ENCODE measurements at places on chromosomes 2 and 18.

DNA sequence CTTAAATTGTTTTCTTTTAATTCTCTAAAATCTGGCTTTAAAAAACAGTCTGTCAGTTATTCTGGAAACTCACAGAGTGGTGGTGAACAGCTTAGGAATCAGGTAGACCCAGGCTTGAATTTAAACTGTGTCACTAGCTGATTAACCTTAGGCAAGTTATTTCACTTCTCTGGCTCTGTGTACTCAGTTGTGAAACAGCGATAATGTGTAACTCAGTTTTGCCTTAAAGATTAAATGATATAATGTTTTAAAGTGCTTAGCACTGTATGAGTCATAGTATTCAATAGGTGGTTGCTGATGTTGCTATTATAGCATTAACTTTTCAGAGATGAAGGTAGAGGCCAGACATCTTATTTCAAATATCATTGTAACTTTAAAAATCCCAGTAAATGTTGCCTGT, 40.7 kb downstream of the PKP4 start:
- DNase-seq: no peak

DNA sequence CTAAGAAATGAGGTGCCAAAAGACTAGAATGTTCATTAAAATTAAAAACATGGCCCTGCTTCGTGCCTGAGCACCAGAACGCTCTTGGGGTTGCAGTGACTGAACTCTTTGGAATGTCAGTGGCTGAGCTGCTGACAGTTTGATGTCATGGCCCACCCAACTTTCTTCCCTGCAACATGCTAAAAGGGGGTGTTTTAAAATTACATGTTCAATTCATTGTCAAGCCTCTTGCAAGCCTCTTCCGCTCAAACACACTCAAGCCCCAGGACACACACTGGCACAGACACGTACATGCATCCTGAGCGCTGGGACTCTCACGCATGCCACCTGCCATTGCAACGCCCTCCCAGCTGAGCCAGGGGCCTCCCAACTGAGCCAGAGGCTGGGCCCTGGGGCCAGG, 12.6 kb downstream of the RUFY4 start:
- no peak for DNase-seq

- no peak for DNase-seq
These were observed 104.5 kb downstream of the GPD2 start for GRCh38 chr2:156540706-156541105.

GRCh38 chr18:73009691-73010090, 141.9 kb upstream of the NETO1 start:
- DNase-seq: no peak

- no peak for DNase-seq
These were observed 42.5 kb downstream of the INHBB start for GRCh38 chr2:120388222-120389035.

DNA sequence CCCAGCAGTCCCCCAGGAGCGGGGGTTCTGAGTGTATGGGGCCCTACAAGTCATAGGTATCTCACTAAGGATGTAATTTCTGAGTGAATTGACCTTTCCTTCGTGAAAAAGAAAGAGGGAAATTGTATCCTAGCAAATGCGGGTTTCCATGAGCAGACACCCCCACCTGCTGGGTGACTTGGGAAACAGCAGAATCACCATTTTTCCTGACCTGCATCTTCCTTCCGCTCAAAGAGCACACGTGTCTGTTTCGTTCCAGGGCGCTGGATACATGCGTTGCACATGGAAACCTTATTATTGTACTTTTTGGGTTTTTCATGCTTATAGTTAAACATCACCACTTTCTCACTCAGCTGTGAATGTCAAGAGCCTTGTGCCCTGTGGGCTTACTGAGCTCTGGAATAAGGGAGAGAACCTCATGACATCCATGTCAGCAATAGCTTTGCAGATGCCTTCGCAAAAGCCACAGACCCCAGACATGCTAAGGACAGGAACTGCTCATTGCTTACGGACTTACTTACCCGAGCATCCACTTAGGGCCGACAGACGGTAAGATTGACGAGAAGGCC, 132.8 kb downstream of the TPO start:
- peak; percentile 49 for DNase-seq

GRCh38 chr2:19120941-19121750, 237.3 kb downstream of the OSR1 start:
- DNase-seq: no peak

DNA sequence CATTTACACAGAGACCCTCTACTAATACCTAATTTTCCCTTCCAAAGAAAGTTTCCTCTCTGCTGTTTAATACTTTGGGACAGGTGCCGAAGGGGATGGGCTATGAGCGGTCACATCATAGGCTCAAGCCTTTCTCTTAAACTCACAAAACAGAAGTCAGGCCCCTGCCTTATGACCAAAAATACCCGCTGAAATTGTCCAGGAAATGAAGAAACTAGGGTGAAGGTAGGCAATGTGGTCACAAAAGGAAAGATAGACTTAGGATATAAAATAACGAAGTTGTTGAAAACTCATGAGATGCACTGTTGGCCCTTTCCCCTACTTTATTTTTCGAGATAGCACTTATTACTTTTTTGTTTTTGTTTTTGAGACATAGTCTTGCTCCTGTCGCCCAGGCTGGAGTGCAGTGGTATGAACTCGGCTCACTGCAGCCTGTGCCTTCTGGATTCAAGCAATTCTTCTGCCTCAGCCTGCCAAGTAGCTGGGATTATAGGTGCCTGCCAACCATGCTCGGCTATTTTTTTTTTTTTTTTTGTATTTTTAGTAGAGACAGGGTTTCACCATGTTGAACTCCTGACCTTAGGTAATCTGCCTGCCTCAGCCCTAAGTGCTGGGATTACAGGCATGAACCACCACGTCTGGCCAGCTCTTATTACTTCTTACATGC, 16.3 kb downstream of the SLC8A1 start:
- no peak for DNase-seq

- DNase-seq: no peak
These were observed 48.2 kb downstream of the CABYR start for GRCh38 chr18:24187049-24187448.

DNA sequence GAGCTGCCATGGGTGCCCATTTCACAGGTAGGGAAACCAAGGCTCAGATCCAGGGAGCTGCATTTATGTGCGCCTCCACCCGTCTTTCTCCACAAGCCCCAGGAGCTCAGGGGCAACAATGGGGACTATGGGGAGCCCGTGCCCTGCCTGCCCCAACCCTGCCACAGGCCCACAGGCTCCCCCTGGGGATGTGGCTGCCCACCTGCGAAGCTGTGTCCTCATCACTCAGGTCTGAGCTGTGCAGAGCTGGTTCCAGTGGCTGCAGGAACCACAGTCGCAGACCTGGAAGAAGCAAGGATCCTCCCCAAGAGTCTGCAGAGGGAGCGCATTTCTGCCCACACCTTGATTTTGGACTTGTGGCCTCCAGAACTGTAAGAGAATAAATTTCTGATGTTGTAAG, 9.8 kb downstream of the TEKT4 start:
- DNase-seq: no peak

- DNase-seq: no peak
These were observed 99.5 kb downstream of the MAP4K4 start for GRCh38 chr2:101796825-101797600.

- no peak for DNase-seq
These were observed 180.6 kb upstream of the RBMS1 start for GRCh38 chr2:160674146-160674750.

GRCh38 chr2:205785507-205786260, 103.4 kb downstream of the NRP2 start:
- no peak for DNase-seq

All from NCI-H2227 treated with DMSO at 0.1 percent for 48 hours (cell line).